NCI-H1694 (cell line): ENCODE measurements at places on chromosomes 6 and 20.

- no peak for DNase-seq
These were observed 312.7 kb downstream of the LAMA2 start for GRCh38 chr6:129195643-129196042.

- no peak for DNase-seq
These were observed 165.0 kb upstream of the RNF217 start for GRCh38 chr6:124797224-124797623.

- DNase-seq: no peak
These were observed 1.4 kb upstream of the NRN1 start for GRCh38 chr6:6008089-6008647.

GRCh38 chr6:5674721-5675120, 332.0 kb downstream of the NRN1 start:
- DNase-seq: no peak

DNA sequence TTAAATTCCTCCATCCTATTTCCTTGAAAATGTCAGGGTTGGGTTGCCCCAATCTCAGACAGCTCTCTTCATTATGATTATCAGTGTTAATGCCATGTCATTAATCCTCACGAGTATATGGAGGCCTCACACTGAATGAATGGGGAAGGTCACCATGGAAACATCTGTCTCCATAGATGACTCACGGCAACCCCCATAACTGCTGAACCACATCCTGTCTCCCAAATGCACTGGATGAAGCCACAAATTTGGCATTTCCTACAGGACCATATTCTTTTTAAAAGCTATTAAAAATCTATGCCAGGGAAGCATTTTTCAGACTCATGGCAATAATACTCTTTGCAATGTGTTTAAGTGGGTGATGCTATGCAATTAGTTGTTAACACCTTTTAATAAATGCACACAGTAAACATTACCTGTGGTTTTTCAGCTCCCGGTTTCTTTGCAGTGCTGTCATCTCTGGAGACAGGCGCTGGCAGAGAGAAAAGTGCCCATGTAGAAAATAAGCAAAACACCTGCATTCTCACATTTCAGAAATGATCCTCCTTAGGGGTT, 80.1 kb upstream of the PTPRK start:
- no peak for DNase-seq

DNA sequence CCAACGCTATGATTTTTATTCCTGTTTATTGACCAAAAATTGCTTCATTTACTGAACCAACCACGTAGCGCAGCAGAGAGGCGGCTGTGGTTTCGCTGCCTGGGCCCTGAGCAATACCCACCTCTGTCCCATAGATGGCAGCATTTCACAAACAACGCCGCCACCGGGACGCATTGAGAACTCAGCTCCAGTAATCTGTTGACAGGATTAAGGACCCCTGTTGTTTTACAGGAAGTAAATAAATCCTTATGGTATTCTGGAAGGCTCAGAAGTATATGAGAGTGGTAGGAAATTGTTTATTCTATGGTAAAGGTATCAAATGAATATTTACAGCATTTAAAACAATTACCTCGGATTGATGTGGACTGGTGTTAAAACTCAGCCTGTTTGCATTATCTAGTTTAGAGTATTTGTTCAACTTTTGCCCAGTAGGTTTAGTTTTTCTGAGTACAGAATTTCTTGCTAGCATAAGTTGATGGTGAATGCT, 547.9 kb upstream of the SLC35B3 start:
- DNase-seq: peak; percentile 58

DNA sequence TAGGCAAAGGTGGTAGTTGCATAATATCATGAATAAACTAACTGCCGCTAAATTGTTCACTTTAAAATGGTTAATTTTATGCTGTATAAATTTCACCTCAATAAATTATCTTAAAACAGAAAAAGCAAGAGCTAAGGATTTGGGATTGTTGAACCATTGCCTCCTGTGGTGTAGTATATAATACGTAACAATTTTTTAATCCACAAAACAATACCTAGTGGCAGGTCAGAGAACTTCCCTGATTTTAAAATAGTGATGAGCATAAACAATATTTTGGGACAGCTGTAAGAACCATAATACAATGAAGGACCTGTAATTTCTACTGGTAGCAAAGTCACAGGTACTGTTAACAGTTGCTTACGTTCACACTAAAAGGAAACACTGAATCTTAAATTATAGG, 197.4 kb upstream of the PRND start:
- no peak for DNase-seq

DNA sequence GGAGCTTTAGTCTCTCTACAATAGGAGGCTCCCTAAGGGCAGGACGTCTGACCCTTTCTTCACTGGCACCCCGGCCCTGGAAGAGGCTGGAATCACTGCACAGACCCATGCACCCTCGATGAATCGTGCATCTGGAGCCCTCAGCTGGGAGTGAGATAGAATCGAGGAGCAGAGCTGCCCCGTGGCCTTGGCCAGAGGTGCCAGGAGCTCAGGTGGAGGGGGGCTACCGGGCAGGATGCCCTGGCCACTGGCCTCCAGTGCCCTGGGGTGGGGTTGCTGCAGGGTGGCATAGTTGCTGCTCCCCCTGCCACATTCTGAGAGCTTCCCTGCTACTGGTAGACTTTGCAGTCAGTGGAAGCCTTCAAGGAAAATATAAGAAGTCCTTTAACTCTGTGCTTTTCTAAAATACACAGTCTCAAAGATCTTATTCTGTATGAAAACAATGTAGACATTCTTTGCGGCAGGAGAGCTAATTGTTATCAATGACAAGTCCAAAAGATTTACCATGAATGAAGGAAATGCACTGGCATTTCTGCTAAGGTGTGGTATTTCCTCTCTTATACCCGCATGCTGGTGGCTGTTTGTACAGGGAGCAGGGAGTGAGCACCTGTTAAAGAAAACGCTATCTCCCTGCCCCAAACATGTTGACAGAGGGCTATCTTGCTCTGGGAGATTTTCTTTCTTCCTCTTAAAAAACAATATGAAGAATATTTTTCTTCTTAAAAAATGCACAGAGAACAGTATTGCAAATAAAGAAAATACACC, 122.8 kb downstream of the C6orf118 start:
- no peak for DNase-seq

- DNase-seq: no peak
These were observed 42.2 kb downstream of the ADAT2 start for GRCh38 chr6:143408151-143408786.

GRCh38 chr6:34468378-34468892, 2.6 kb downstream of the PACSIN1 start:
- DNase-seq: no peak

DNA sequence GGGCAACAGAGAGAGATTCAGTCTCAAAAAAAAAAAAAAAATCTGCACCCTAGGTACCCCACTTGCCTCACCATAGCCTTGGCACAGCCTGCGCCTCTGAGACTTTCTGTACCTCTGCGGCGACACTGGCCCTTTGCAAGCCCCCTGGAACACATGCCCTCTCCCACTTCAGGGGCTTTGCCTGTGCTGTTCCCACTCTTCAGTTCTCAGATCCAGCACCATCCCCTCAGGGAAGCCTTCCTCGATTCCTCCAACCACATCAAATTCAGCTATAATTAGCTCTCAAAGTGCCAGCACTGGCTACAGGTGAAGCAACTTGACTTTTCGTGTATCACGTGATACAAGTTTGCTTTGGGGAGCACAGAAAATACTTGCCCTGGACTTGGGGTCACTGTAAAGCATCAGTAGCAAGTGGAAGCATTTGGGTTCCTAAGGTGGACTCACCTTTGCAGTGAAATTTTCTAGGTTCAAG, 2.1 kb upstream of the UBE2V1 start:
- no peak for DNase-seq

GRCh38 chr6:25118038-25118437, 161.1 kb upstream of the CARMIL1 start:
- no peak for DNase-seq

DNA sequence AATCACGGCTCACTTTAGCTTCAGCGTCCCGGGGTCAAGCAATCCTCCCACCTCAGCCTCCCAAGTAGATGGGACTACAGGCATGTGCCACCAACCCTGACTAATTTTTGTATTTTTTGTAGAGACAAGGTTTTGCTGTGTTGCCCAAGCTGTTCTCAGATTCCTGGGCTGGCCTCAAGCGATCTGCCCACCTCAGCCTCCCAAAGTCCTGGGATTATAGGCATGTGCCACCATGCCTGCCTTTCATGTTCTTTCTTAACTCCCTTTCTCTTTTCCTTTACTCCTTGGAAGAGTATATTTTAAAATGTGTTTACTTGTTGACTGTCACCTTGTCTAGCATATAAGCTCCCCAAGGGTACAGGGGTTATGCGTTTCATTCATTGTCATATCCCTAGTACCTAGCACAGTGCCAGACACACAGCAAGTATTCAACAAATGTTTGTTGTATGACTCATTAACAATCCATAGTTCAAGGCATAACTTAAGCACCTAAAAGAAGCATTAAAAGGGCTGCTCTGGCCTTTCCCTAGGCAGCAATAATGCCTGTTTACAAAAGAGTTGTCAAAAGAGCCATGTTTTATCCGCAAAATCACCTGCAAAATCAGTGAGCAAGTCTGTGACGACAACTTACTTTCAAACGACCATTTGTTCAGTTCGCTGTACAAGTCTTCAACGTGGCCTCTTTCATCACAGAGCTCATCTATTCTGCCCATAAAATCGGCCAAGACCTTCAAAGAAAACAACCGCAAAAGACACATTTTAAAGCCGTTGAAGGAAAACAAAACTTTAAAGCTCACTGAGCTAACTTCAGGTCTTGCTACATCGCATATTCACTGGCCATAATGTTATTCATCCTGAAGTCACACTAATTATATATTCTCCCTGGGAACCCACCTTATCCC, 4.6 kb downstream of the CYP24A1 start:
- no peak for DNase-seq

DNA sequence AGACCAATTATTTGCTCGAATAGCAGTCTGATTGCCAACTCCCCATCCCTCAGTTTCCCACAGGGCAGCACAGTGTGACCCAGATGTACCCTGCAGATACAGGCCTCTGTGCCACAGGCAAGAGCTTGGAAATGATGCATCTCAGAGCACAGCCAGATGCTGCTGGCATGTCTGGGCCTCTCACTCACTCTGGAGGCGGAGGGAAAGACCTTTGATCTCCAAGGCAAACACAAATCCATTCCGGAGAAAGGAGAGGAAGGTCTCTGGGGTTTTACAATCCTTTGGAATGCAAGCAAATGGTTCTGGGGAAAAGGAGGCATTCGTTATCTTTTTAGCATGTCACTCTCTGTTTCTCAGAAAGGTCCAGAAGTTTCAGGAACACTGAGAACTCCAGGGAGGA, 74.2 kb downstream of the RIOK1 start:
- DNase-seq: peak; percentile 67

- DNase-seq: no peak
These were observed 139.3 kb upstream of the SLC22A16 start for GRCh38 chr6:110615722-110616121.

GRCh38 chr20:4060064-4060795, 44.9 kb upstream of the RNF24 start:
- no peak for DNase-seq

DNA sequence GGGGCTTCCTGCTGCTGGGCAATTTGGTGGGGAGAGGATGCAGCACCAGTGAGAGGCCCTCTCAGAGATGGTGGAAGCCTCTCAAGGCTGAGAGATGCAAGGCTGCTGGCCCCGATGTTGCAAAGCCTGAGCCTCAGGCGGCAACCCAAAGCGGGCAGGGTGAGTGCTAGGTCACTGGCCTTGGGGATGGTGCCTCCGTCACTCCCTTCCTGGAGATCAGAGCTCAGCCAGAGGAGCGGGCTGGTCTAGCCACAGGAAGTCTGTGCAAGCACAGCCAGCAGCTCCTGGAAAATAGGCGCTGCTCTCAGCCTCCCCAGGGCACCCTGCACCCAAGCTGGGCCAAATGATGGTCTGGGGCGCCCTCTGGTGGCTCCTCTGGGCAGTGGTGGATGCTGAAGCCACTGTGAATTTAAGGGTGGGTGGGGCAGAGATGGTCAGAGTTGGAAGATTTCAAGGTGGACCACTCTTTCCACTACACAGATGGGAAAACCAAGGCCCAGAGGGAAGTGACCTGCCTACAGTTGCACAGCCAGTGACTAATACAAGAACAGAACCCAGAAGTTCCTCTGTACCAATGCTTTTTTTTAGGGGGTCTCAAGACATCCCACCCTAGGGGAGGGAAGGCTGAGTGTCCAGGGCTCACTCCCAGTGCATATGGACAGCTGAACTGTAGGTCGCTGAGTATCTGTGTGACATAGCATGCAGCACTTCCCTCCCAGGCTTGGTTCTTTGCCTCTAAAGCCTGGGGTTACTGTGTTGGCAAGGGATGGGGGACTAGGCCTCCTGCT, 20.8 kb downstream of the C20orf203 start:
- peak; percentile 56 for DNase-seq

- DNase-seq: no peak
These were observed 46.2 kb upstream of the MDGA1 start for GRCh38 chr6:37743926-37744325.

- no peak for DNase-seq
These were observed 97.3 kb upstream of the NHSL1 start for GRCh38 chr6:138596591-138596990.

DNA sequence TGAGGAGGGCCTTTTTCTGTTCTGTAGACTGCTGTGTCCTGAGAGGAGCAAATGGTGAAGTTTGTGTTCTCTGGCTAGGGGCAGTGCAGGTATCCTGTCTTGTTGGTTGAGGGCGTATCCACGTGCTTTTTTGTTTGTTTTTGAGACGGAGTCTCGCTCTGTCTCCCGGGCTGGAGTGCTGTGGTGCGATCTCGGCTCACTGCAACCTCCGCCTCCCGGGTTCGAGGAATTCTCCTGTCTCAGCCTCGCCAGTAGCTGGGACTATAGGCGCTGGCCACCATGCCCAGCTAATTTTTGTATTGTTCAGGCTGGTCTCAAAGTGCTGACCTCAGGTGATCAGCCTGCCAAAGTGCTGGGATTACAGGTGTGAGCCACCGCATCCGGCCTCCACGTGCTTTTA, 10.8 kb upstream of the PXDC1 start:
- DNase-seq: no peak

DNA sequence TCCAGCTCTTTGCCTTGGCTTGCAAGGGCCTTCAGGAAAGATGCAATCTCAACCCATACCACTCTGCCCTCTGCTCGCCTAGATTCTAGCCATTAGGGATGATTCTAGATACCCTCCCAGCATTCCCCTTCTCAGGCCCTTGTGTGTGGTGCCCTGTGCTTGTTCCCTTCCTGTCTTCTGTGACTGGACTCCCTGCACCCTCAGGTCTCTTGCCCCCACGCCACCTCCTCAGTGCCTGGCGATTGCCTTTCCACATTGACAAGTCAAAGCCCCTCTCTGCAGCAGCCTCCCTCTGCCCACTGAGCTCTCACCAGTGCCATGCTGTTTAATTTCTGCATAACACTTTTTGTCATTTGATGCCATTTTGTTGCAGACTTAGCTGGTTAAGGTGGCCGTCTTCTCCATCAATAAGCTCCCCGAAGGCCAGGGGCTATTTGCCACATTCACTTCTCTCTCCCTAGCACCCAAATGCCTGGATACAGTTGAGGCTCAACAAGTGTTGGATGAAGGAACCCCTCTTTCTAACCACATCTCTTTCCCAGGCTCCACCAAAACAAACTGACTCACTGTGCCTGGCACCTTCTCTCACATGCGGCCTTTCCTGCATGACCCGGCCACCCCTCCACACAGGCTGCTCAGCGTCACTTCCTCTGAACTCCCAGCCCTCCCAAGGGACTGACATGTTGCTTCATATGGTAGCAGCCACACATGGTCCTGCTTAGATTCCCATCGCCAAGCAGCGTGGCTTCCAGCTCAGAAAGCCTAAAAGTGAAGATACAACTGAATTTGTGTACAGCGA, 4.6 kb upstream of the TXNDC5 start:
- no peak for DNase-seq

- DNase-seq: no peak
These were observed 43.5 kb upstream of the PCMTD2 start for GRCh38 chr20:64211874-64212658.
